ENCODE measurements at places on chromosomes 6 and 20.

GRCh38 chr20:47412083-47412482 lies 55.6 kb upstream of the ZMYND8 start:
- DNase-seq: no peak

- no peak for DNase-seq
These were observed 101.2 kb downstream of the JPH2 start for GRCh38 chr20:44085616-44086434.

- DNase-seq: no peak
These were observed 124.3 kb downstream of the BCAS1 start for GRCh38 chr20:53946106-53946505.

GRCh38 chr6:56037601-56038000 lies 162.2 kb upstream of the BMP5 start:
- DNase-seq: no peak

- DNase-seq: no peak
These were observed 72.6 kb downstream of the SHPRH start for GRCh38 chr6:145891565-145891964.

- peak; percentile 60 for DNase-seq
These were observed at the start of gene SLC17A9 for GRCh38 chr20:62952373-62952967. Gene SLC17A9, plus strand, starts transcription at chr20:62952709. Its CDS starts 122 bp downstream, at chr20:62952831.

- no peak for DNase-seq
These were observed 234.7 kb downstream of the BTBD9 start for GRCh38 chr6:38404900-38405556.

- no peak for DNase-seq
These were observed 193.9 kb downstream of the ZNF217 start for GRCh38 chr20:53399592-53400335.

- DNase-seq: no peak
These were observed 101.5 kb upstream of the ISM1 start for GRCh38 chr20:13119583-13119982.

GRCh38 chr20:19659448-19659847 lies 98.6 kb upstream of the RIN2 start:
- DNase-seq: no peak

DNA sequence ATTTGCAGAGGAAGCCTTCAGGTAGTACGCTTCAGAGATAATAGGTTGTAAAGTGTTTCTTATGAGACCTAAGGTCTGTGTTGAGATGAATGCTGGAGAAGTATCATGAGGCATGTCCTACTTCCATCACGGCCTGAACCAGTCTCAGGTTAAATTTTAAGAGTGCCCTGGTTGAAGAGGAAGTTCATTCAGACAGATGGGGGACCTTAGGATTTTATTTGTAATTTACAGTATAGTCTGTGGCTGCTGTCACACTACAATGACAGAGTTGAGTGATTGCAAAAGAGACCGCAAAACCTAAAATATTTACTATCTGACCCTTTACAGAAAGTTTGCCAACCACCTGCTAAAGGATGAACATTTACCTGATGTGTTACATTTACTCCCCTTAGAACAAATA lies 70.9 kb downstream of the UST start:
- no peak for DNase-seq

DNA sequence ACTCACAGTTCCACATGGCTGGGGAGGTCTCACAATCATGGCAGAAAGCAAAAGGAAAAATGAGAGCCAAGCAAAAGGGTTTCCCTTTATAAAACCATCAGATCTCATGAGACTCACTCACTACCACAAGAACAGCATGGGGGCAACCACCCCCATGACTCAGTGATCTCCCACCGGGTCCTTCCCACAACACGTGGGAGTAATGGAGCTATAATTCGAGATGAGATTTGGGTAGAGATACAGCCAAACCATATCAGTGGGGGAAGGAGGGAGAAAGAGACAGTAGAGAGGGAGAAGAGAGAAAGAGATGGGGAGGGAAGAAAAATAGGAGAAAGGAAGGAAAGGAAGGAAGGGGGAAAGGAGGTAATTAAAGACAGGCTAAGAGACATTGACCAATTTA lies 30.1 kb downstream of the GMDS start:
- DNase-seq: no peak

DNA sequence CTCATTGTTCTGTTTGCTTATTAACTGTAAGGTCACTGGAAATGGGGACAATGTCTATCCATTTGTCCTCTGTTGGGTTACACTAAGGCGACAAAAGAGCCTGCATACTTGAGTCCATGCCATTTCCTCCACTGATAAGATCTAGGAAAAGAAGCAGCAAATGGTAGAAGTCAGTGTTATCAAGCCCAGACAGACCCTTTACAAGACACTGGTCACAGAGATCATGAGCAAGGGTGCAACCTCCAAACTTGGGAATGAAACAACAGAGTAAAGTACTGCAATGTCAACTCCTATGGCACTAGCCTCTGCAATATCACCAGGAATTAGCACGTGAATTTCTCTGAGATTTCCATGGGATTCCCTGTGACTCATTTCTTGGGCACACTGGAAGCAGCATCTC lies 126.9 kb downstream of the ID4 start:
- no peak for DNase-seq

GRCh38 chr20:35303382-35303734 lies 11.1 kb upstream of the FAM83C start:
- no peak for DNase-seq

GRCh38 chr6:109036574-109037294 lies 57.9 kb downstream of the SESN1 start:
- no peak for DNase-seq

DNA sequence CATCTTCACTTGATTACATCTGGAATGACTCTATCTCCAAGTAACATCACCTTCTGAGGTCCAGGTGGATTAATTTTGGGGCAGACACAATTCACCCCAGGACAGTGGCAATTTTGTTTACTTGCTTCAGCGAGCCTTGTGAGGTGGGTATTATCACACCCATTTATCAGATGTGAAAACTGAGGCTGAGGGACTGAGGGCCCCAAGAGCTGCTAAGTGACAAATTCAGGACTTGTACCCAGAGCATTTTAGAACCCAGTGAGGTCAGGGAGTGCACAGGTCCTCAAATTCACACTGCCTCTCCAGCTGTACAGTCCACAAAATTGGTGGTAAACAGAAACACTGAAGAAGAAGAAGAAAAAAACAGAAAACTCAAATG lies 125.2 kb upstream of the PMEPA1 start:
- no peak for DNase-seq

DNA sequence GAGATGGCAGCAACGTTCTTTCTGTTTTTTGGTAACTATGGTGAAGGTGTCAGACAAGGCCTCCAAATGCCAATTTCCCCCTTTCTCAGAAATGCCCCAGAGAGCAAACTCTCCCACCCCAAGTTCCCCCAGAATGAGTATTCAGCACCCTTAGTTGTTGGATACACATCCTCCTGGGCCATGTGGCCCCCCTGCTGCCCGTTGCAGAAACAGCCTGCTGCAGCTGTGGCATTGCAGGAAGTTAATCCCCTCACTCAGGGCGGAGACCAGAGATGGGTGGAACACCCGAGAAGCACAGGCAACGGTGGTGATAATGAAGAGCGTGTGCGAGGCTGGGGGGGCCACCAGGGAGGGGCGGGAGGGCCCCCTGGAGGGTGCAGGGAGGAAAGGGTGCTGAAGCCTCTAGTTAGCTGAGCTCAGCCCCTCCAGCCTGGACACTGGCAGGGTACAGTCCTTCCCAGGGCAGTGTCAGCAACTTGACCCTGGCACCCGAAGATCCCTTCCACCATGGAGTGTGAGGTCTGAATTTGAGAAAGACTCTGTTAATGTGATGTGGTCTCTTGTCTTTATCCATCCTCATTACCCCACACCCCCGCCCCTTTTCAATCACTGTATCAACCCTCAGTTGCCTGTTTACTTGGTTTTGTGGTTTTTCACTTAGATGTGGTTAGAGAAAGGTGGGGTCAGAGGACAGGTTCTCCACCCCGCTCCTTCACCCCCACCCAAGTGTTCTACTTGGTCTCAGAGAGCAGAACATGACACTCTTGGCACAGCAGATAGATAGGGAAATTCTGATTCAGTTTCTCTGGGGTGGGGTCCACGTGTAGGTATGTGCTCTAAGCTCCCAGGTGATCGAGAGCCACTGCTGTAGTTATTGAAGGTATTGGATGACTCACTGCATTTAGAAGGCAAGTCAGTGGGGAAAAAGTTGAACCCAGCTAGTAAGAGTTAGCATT lies 208.8 kb upstream of the SUPT3H start:
- DNase-seq: peak; percentile 15

GRCh38 chr6:54059683-54060082 lies 51.6 kb upstream of the MLIP start:
- no peak for DNase-seq

- DNase-seq: no peak
These were observed 2.1 kb upstream of the HIVEP1 start for GRCh38 chr6:12009876-12010634.

GRCh38 chr6:106927531-106928398 lies 46.8 kb downstream of the CD24 start:
- DNase-seq: peak; percentile 1

DNA sequence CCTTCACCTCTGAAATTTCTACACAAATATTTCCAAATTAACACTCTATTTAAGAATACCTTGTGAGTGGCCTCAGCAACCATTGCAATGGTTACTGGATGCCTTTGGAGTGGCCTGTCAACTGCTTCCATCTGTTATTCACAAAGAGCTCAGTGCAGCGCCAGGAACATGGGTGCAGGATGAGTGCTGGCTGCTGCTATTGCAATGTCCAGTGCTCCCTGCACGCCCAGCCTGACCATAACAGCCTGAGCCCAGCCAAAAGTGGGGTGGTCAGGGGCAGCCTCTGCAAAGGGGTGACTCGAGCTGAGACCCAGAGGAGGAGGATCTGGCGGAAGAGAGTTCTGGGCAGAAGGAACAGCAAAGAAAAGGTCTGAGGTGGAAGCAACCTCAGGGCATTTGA lies 18.4 kb downstream of the CASS4 start:
- DNase-seq: no peak

All from stimulated activated CD8-positive, alpha-beta memory T cell treated with anti-CD3 and anti-CD28 coated beads, Interleukin-4, amount 100 ng/mL, for 24 hours (primary cell).